Glutamatergic neuron (in vitro differentiated cells): ENCODE measurements at places on chromosomes 5 and 9. TPM values are rescaled to one million over a fixed set of nuclear protein-coding genes. Genes with fewer than 3 reads are reported as not detected.

The CARTPT gene
- total RNA-seq: not detected

The LHX6 gene
- 2.8 TPM for total RNA-seq

- no peak for DNase-seq
These were observed 126.4 kb downstream of the FBXL17 start for GRCh38 chr5:108255468-108255867.

The DNAJB5 gene
- 137 TPM for total RNA-seq

GRCh38 chr5:111379391-111379816, 132.9 kb downstream of the STARD4 start:
- no peak for DNase-seq

GRCh38 chr9:102459828-102460227, 535.3 kb upstream of the CYLC2 start:
- no peak for DNase-seq
